Stimulated activated CD4-positive, alpha-beta T cell treated with anti-CD3 and anti-CD28 coated beads, TNF-alpha, amount 100 ng/mL, for 1 hour (primary cell): ENCODE measurements at places on chromosomes 13 and 19.

- no peak for DNase-seq
Measured at GRCh38 chr19:35253316-35254286, 4.8 kb downstream of the LSR start.

DNA sequence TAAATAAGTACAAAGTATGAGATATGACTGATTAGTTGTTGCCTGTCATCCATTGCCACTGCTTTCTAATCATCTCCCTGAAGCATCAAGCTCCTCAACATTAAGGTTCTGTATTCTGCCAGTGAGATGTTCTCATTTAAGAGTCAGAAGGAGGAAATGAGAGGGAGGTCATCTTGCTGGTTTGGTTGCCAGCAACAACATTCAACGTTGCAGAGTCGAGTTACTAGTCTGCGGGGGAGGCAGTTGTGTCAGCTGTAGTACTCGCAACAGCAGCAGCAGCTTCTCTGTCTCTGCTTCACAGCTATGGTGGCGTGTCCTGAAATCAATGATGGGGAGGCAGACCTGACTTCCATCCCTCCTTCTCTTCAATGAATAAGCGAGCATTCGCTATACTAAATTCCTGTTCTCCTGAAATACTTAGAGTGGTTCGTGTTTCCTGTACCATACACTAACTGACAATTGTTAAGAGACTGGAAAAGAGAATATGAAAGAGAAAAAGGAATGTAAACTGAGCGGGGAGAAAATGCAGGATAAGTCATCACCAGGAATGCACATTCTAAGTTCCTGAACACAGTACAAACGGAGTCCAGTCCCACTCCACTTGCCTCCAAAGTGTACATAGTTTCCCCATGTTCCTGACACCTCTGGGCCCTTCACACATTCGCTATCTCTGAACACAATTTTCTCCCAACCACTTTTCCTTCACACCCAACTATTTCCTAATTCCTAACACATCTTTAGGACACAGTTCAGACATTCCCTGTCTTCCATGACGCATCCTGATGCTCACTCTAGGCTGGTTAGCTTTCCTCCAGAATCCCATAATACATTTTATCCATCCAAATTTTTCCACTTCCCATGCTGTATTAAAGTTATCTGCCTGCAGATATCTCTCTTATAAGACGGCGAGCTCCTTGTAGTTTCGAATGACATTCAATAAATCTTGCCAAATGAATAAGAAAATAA is 263.0 kb downstream of the KLF12 start:
- no peak for DNase-seq

DNA sequence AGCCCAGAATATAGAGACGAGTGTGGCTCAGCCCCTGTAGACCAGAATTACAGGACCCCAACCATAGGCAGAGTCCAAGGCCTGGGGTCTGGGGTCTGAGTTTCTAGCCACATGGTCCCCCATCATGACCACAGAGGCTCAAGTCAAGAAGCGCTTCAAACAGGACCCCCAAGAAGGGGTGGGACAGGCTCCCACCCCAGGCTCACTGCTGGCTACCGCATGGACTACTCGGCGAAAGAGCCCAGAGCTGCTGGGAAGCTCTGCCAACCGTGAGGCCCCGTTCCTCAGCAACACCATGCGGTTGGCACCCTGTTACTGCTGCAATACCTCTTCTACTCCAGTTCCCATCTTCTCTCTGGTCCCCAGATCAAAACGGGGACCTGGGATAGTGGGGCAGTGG is 254.8 kb downstream of the TEX29 start:
- DNase-seq: no peak

DNA sequence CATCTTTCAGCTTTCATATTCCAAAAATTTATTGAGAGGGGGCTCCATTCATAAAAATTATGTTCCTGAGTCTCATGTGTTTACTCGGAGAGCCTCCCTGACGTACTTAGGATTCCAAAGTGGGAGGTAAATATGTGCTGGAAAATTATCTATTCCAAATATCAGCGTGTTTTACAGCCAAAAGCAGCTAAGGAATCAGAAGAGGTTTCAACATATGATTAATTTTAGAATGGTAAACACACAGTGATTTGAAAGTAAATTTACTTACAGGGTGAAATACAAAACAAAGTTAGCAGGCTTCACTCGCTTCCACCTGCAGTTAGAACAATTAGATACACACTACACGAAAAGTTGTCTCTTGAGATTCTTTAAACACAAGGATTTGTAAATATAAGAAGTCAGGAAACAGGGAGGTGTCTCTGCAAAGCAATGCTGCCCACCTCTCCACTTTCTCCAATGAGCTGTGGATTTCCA is 313.8 kb upstream of the NBEA start:
- DNase-seq: no peak

DNA sequence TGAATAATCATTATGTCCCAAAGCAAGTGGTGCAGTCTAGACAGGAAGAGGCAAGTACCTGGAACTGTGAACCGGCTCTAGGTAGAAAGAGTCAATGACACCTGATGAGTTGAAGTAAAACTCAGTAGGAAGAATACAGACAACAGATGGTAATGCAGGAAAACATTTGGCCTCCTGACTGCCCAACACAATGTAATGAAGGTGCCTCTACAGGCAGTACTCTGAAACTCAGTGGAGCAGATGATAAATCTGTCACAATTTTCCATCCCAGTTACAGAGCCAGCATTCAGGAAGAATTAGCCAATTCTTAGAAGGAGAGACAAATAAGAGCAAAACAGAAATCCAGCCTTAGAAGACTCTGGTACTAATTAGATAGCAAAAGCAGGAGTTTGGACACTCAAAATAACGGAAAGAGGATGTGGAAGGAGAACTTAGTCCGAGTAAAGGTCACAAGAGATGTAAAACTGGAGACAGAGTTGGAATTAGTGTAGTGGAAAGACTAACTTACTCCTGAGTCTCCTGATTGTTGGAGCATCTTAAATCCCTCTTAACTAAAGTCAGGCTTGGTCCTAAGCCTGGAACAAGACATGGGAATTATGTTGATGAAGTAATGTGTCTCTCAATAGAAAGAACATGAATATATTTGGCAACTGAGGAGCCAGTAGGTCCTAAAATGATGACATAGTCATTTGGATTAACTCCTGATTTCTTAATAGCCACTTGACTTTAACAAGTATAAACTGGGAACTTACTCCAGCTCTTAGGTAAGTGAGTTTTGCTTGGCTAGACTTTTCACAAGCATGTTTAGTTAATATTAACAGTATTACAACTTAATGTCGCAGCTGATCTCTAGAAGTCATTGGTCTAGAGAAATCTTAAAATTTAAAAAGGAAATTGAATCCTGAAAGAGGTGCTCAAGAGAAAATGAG is 457.3 kb upstream of the MIR17HG start:
- DNase-seq: no peak

GRCh38 chr13:95341441-95341840 is 40.2 kb upstream of the ABCC4 start:
- DNase-seq: no peak

- DNase-seq: no peak
Measured at GRCh38 chr13:111292710-111293485, 27.5 kb upstream of the TEX29 start.

DNA sequence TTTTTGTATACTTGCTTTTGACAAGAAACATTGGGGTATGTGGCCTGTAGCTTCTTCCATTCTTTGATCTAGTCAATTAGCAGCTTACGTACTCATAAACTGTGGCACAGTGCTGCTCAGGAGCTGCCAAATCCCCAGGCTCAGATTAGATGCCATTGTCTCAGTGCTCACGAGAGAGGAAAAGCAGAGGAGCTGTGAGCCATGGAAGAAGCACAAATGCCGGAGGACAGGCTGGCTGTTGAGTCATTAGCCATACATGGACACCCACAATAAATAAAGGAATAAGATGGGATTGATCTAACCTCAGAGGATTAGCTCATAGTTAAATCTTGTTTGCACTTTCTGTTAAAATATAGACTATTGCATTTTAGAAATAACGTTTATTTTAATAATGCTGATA is 121.7 kb downstream of the POSTN start:
- DNase-seq: no peak

- DNase-seq: no peak
Measured at GRCh38 chr13:63110466-63110865, 1694.8 kb upstream of the PCDH20 start.

DNA sequence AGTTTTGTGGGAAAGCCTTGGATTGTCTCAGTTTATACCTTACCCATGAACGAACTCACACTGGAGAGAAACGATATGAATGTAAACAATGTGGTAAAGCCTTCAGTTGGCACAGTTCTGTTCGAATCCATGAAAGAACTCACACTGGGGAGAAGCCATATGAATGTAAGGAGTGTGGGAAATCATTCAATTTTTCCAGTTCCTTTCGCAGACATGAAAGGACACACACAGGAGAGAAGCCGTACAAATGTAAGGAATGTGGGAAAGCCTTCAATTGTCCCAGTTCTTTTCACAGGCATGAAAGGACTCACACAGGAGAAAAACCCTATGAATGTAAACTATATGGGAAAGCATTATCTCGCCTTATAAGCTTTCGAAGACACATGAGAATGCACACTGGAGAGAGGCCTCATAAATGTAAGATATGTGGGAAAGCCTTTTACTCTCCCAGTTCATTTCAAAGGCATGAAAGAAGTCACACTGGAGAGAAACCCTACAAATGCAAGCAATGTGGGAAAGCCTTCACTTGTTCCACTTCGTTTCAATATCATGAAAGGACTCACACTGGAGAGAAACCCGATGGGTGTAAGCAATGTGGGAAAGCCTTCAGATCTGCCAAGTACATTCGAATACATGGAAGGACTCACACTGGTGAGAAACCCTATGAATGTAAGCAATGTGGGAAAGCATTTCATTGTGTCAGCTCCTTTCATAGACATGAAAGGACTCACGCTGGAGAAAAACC is 7.5 kb upstream of the ZNF440 start:
- no peak for DNase-seq

- DNase-seq: no peak
Measured at GRCh38 chr13:112761701-112762689, 72.2 kb downstream of the ATP11A start.

DNA sequence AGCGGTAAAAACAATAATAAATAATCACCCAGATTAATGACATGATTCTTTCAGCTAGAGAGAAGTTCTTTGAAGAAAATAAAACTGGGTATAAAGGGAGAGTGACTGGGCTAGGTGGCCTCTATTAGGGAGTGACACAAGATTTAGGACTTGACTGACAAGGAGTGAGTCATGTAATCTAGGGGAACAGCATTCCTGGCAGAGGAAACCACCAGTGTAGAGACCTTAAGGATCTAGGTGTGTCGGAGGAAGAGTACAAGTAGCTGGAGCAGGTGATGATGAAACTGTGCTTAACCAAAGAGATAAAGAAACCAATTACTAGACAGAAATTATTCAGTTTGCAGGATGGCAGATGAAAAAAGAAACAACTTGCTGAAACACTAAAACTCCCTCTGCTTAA is 248.0 kb downstream of the RFC3 start:
- no peak for DNase-seq

DNA sequence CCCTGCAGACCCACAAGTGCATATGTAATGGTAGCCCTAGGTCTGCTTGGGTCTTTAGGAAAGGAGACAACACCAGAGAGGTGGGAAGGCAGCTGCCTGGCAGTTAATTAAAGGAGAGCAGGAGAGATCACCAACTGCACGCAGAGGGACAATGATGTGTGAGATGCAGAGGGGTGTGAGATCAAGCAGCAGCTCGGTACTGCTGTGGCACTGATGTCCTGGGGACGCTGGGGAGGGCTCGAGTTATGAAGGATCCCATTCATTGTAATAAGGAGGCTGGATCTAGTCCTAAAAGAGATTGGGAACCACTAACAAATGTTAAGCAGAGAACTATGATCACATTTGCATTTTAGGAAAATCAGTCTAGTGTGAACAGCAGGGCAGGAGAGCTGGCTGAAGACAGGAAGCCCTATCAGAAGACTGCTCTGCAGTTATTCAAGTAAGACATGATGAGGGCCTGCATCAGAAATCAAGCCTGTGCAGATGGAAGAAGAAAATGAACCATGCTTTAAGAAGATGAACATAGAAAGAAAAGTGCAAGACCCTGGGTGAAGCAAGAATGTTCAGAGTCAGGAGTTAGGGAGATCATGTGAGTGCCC is 80.4 kb downstream of the DLEU7 start:
- no peak for DNase-seq

DNA sequence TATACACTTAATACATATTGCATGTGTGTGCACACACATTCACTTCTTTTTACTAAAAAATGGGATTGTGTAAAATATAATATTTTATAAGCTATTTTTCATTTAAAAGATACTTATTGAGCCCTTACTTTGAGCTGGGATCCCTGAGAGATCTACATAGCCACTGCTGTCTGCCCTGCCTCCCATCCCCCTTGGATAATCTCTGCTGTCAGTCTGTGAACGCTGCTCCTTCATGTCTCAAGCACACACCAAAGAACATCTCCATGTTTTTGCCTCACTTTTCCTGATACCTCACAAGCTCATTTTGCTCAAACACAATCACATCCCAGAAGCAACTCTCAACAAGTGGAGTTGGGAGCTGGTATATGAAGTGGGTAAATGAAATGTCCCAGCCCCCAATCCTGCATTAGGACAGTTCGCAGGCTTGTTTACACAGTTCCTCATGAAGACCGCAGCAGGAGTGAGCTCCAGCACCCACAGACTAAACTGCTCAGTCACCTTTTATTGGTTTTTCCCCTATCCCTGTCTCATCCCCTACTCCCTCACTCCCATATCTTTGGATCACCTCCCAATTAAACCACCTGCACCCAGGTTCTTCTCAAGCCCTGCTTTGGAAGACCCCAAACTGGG is 108.3 kb upstream of the FRY start:
- DNase-seq: no peak

DNA sequence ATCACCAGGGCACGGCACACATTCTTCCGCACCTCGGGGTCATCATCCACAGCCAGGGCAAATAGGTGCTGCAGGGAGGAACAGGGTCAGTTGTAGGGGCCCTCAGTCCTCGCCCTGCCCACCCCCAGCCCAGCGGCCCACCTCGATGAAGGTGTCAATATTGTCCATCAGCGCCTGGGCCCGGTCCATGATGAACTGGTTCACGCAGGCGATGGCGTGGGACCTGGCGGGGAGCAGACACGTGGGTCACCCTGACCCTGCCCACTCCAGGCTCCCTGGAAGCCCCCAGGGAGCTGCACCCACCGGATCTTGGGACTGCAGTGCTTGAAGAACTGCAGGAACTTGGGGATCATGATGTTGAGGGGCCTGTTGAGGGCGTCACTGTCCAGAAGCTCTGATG is 8.6 kb downstream of the TNPO2 start:
- no peak for DNase-seq

DNA sequence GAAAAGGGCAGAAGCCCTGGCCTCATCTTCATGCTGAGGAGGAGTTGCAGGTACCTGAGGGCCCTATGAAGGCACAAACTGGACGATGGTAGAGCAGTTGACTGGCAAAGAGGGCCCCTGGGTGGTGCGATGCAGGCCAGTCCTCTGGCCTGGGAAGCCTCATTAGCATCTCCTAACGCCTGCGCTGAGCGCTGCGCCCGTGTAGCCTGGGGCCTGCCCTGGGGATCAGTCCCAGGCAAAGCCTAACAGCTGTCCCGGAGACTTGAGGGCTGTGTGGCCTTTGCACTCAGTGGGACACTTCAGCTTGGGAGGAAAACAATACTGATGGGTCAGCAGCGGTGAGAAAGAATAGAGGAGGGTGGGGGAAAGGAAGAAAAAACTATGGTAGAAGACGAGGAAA is 187.7 kb downstream of the RAP2A start:
- DNase-seq: no peak
